ENCODE measurements at places on chromosomes 7 and 10. TPM values are rescaled to one million over a fixed set of nuclear protein-coding genes. Genes with fewer than 3 reads are reported as not detected.
A peak's percentile ranks its signal among the peaks of the same experiment; 100 is the strongest.

- peak overlapping the region; percentile 31 for H3K27ac ChIP-seq
- H3K4me3 ChIP-seq: no peak overlapping the region
- no peak for DNase-seq
Measured at GRCh38 chr10:77251297-77252013, 386.2 kb downstream of the KCNMA1 start.

IDI2 gene
- not detected for total RNA-seq

PLEKHS1 gene
- total RNA-seq: not detected

DNA sequence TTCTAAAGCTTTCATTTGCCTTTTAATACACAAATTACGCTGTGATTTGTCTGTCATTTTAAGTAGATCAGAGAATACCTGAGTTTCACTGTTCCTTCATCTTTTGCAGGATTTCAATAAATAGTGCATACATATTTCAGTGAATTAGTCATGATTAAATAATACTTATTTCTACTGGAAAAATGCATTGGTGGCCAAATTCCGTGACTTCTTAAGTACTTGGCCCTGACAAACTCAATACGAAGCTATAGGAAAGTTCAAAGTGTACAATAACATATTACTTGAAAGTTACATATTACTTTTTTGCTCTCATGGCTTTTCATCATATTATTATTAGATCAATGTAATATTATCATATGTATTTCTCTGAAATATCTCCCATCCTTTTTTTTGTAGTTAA lies 16.1 kb upstream of the PLXDC2 start:
- H3K4me1 ChIP-seq: no peaks in the 10 kb centered on the region
- H3K27me3 ChIP-seq: no peaks in the 10 kb centered on the region
- no peak overlapping the region for H3K27ac ChIP-seq
- DNase-seq: no peak
- no peaks in the 10 kb centered on the region for H3K36me3 ChIP-seq

- H3K27ac ChIP-seq: no peak overlapping the region
- no peak for DNase-seq
- peaks cover under 1% of the 10 kb centered on the region for H3K27me3 ChIP-seq
Measured at GRCh38 chr7:88771417-88771816, 11.9 kb downstream of the ZNF804B start.

- H3K4me1 ChIP-seq: no peaks in the 10 kb centered on the region
- H3K4me3 ChIP-seq: no peak overlapping the region
- H3K27ac ChIP-seq: no peak overlapping the region
- no peaks in the 10 kb centered on the region for H3K36me3 ChIP-seq
- H3K27me3 ChIP-seq: no peaks in the 10 kb centered on the region
Measured at GRCh38 chr10:77836299-77836820, 90.2 kb downstream of the DLG5 start.

GRCh38 chr10:97182288-97182990 lies 3.3 kb downstream of the SLIT1 start:
- no peak for DNase-seq
- no peaks in the 10 kb centered on the region for H3K36me3 ChIP-seq
- no peak overlapping the region for H3K27ac ChIP-seq
- no peaks in the 10 kb centered on the region for H3K4me1 ChIP-seq
- no peak overlapping the region for H3K4me3 ChIP-seq

DNA sequence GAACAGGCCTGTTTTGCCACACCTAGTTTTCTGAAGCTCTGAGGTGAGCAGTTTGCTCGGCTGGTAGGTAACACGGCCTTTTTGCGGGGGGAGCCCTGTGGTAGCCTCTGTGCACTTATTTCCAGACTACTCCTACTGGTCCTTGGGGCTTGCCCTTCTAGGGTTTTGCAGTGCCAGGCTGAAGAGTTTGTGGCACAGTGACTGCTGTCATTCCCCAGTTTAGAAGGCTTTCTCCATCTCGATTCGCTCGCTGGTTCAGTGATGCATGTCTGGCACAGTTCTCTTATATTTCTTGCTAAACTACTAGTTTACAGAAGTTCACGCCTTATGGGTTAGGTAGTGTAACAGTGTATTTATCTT lies 711 bp downstream of the KIF20B start:
- no peak for DNase-seq
- H3K27ac ChIP-seq: peak overlapping the region; percentile 87
- H3K36me3 ChIP-seq: no peaks in the 10 kb centered on the region
- H3K27me3 ChIP-seq: no peaks in the 10 kb centered on the region
- no peaks in the 10 kb centered on the region for H3K4me1 ChIP-seq
- peak overlapping the region; percentile 71 for H3K4me3 ChIP-seq

- no peaks in the 10 kb centered on the region for H3K36me3 ChIP-seq
- H3K4me1 ChIP-seq: no peaks in the 10 kb centered on the region
- H3K27ac ChIP-seq: peak overlapping the region; percentile 65
- peak; percentile 53 for DNase-seq
Measured at GRCh38 chr10:103592186-103593021, 98.9 kb downstream of the NEURL1 start.

RAMP3 gene
- total RNA-seq: 68.5 TPM

GRCh38 chr10:3933733-3934132 lies 148.7 kb upstream of the KLF6 start:
- H3K27me3 ChIP-seq: no peaks in the 10 kb centered on the region
- no peak overlapping the region for H3K4me3 ChIP-seq
- H3K36me3 ChIP-seq: no peaks in the 10 kb centered on the region
- peak overlapping the region; percentile 93 for H3K27ac ChIP-seq
